ENCODE measurements at places on chromosomes 6 and 20.

- DNase-seq, result no peak
Observed at GRCh38 chr20:48789781-48790472, 37.9 kb downstream of the PREX1 start.

GRCh38 chr20:36572701-36573102, 695 bp upstream of the TGIF2 start:
- no peak for DNase-seq

GRCh38 chr20:46215913-46216707, 92.2 kb downstream of the CDH22 start:
- DNase-seq, result no peak

- DNase-seq, result no peak
Observed at GRCh38 chr6:81366972-81367371, 385.5 kb downstream of the TENT5A start.

DNA sequence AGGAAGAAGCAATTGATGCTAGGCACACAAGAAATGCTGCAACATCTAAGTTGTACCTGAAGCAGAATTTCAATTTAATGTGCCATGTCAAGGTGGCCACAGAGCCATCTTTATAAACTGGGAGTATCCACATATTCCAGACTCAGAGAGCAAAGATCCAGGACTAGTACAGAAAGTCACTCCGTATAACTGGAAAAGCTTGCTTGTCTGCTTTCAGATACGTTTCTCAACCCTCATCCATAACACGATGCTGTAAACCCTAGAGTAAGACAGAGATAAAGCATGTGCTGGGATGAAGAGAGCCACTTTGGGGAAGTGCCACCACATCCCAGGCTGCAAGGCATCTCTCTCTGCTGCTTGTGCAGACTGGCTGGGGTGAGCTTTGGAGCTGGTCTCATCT, 134.7 kb downstream of the PACRG start:
- no peak for DNase-seq

DNA sequence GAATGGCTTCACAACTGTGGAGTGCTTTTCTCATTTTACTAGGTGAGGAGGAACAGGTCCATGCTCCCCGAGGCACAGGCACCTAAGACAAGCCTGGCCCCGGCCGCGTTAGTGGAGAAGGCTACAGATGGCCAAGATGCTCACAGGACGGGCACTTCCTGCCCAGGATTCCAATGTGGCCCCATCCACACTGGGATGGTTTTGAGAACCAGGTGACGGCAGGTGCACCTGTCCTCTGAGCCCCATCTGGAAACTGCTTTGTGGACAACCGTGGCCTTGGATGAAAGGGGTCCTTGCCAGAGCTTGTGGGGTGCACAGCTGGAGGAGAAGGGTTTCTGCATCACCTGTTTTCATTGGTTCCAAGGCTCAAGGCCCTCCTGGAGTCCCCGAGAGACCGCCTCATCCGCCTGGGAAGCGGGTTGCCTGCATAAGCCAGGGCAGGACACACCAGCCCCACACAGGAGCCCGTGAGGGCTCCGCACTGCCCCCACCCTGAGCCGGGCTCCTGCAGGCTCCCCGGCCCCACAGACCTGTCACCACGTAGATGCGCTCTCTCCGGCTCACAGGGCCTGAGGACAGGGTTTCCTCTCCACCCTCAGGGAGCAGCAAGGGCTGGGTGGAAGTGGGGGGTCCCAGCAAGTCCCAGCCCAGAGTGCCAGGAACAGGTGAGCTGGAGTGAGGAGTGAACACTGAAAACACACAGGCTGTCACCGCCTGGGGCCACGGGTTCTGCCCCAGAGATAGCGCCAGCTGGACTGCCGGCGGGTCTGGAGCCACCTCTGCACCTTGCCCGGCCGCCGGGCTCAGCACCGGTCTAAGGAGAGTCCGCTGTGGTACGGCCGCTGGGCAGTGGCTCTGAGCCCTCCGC, 18.3 kb downstream of the NTSR1 start:
- no peak for DNase-seq

DNA sequence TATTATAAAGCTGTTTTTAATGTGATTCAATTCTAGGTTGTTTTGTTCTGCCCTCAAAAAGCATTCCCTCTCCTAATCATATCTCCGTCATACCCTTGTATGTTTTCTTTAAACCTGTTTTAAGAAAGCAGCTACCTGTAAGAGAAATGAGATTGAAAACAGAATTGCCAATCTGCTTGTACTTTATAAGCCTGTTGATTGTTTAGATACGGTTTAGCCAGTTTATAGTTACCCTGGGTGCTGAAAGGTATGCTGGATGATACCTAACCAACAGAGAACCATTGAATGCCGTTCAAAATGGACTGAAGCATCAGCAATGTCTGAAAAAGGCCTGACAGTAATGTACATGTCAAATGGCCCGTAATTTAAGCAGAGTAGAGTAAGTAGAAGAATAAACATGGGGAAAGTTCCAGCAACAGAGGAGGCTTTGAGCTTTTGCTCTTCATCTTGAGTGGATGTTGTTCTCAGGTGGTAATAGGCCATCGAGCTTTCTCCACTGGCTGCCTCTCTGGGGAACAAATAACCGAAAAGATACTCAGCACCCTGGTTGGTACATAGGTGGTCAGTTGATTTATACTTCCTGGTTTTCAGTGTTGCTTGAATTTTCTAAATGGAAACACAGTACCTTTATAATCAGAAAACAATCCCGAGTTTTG, 27.5 kb downstream of the PTPN1 start:
- no peak for DNase-seq

DNA sequence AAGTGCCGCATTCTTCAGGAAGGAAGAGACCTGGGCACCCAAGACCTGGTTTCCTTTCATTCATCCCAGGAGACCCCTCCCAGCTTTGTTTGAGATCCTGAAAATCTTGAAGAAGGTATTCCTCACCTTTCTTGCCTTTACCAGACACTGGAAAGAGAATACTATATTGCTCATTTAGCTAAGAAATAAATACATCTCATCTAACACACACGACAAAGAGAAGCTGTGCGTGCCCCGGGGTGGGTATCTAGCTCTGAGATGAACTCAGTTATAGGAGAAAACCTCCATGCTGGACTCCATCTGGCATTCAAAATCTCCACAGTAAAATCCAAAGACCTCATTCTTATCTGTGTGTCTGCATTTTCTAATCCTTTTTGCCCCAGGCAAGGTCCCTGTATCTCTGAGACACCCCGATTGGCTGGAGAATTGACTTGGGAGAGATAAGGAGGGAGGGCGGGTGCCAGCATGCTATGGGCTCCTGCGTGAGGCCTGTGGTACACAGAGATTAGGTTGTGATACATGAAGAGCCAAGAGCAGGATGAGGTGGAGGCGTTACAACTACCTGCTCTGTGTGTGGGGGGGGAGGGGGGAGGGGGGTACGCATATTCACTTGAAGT, 4.8 kb downstream of the MUC21 start:
- no peak for DNase-seq

All from DND-41 (cell line).